ENCODE measurements at places on chromosomes 16 and 17.

GRCh38 chr17:42543190-42544079 lies 7.4 kb downstream of the NAGLU start:
- DNase-seq = no peak

DNA sequence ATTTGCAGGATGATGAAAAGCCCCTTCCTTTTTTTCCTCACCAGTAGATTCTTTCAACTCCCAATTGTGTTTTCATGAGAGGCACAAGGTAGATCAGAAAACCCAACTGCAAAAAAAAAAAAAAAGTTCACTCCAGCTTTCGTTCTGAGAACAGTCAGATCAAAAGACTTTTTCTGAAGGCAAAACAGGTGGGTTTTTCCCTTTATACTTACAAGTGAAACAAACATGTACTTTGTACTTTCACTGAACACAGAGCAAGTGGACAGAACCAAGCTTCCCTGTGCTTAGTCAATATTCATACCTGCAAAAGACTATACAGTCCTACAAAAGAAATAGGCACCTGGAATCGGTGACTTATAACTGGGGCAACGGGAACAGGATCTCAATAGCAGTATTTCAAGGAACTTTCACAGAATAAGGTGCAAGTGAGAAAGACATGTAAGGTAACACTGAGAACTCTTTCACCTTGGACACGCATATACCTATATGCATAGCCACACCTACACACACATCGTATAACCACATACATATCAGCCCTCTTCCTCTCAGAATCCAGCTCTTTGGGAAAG lies 54.1 kb downstream of the TOX3 start:
- no peak for DNase-seq

DNA sequence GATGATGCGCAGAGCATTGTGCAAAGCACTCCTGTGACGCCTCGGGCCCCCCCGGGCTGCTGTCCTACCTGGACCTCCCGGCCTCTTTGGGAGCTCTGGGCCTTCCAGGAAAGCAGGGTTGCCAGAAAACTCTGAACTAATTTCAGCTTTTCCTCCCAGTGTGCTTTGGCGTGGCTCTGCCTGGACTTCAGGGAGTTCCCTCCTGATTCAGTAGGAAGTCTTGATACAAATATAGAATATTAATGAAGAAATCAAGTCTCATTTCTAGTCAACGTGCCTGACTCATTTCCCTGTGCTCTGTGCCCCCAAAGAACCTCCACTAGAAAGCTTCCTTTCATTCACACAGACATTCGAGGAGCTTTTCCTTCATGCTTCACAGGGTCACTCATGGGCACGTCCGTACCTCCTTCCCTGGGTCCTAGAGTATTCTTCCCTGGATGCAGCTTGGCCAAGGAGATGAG lies 84.0 kb upstream of the NOL11 start:
- DNase-seq = no peak

DNA sequence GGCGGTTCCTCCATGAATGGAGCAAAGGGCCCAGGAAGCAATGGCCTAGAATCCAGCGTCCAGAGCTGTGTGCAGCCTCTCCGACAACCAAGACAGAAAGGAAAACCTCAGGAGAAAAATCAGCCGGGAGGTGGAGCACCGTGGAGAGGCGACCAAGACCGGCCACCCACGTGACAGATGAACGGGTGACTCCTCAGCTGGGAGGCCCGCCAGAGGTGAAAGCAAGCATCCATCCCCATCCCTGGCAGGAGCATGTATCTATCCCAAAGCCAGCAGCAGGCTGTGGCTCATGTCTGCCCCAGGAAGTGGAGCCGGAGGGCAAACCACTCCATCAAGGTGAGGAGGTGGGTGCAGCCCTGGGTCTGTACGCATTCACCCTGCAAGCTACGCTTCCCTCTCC lies 52.1 kb downstream of the FOXL1 start:
- DNase-seq = no peak

DNA sequence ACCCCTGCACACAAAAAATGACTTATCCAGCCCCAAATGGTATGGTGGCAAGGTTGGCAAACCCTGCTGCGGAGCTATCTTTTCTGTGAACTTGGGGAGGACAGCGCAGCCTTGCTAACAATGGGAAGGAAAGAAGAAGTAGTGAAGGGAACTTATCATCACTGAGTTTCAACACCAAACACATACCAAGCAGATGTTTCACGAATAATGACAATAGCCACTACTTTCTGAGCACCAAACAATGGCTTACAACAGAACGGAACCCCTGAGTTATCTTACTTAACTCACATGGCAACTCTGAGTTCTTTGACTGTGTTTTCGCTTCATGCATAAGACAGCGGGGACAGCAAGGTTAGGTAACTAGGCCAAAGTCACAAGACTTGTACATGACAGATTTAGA lies 148.9 kb downstream of the XYLT1 start:
- DNase-seq = no peak

DNA sequence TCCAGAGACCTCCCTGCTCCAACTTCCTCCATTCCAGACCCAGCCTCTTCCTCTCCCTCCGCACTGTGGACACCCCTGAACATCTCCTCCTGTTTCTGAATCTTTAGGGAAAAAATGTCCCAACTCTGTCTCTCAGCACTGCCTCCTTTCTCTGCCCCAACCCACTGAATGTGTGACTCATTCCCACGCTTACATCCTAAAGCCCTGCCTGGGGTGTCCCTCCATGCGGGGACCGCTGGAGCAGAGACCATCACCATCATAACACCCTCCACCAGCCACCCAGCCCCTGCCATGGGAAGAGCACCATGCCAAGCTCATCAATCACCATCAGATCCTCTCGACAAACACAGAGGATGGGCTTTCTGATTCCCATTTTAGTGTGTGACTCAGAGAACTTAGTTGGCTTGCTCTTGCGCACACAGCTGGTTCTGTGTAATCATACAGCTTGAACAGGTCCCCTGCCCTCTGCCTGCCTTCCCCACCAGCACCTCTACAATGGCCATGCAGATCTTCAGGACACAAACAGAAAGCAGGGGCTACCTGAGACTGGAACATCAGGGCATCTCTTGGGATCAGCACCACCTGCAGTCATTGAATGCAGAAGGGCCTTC lies 10.7 kb downstream of the RPRML start:
- no peak for DNase-seq

DNA sequence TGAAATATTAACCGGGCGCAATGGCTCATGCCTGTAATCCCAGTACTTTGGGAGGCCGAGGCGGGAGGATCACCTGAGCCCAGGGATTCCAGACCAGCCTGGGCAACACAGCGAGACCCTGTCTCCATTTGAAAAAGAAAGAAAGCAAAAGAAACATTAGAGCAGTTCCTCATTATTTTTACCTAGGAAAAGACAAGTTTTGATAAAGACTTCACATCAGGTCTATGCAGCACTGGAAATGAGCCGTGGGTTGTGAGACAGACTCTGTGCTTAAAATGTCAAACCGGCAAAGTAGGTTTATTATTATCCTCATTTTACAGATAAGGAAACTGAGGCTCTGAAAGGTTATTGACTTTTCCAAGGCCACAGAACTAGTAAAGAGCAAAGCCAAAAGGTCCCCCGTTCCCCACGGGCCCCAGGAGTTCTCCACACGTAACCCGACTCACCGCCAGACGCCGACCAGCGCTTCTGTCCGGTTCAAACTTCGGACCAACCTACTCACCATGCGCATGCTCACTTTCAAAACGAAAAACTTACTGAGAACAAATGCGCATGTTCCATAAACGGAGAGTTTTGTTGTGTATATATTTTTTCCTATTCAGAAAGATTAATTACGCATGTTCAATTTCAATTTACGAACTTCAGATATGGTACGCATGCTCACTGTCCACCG lies 356 bp downstream of the TUBD1 start:
- DNase-seq = no peak

DNA sequence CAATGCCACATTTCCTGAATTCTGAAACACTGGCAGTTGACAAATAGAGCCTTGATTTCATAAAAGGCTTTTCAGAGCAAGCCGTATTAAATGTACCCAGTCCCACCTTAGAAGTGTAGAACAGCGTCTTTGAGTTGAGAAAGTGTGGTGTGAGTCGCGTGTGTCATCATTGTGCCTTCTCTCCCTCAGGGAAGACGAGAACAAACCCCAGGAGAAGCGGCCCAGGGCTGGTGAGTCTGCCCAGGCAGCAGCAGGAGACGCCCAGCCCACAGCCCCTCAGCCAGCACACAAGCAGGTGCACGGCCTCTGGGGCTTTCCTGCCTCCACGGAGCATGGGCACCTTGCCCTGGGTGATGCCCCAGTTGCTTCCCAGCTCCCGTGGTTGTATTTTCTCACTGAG lies 34.0 kb downstream of the CIBAR2 start:
- no peak for DNase-seq

DNA sequence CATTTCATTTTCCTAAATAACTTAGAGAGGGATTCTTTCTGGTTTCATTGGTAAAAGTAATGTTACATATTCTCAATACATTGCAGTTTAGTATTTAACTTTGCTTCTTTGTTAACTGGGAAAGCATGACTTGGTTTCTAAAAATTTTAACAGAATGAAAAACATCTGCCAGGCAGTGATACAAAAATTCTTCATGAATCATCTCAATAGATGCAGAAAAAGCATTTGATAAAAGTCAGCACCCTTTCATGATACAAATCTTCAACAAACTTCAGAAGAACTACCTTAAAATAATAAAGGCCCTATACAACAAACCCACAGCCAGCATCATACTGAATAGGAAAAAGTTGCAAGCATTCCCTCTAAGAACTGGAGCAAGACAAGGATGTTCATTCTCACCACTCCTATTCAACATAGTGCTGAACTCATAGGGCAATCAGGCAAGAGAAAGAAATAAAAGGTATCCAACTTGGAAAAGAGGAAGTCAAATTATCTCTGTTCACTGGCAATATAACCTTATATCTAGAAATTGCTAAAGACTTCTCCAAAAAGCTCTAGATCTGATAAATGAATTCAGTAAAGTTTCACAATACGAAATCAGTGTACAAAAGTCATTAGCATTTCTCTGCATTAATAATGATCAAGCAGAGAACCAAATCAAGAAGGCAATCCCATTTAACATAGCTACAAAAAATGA lies 50.4 kb downstream of the SLFN5 start:
- DNase-seq = peak; percentile 32

GRCh38 chr16:85270374-85270773 lies 158.1 kb upstream of the CIBAR2 start:
- DNase-seq = no peak

- DNase-seq = no peak
These were observed 2.3 kb upstream of the SLC16A11 start for GRCh38 chr17:7046127-7046724.

- peak; percentile 77 for DNase-seq
These were observed 2.5 kb downstream of the ODAD4 start for GRCh38 chr17:41932816-41933389.

- peak; percentile 11 for DNase-seq
These were observed 429 bp downstream of the KIF1C start for GRCh38 chr17:4998027-4998731.

DNA sequence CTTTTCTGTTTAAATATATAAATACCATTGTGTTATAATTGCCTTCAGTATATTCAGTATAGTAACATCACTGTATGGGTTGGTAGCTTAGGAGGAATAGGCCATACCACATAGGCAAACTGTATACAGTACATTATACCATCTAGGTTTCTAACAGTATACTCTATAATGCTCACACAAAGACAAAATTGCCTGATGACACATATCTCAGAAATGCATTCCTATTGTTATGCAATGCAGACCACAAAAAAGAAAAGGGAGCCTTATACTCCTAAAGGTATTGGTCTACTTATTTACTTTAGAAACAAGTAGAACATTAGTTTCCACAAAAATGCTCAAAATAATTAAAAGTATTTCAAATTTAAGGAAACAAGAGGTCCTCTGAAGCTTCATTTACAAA lies 47.9 kb downstream of the SETD6 start:
- no peak for DNase-seq

DNA sequence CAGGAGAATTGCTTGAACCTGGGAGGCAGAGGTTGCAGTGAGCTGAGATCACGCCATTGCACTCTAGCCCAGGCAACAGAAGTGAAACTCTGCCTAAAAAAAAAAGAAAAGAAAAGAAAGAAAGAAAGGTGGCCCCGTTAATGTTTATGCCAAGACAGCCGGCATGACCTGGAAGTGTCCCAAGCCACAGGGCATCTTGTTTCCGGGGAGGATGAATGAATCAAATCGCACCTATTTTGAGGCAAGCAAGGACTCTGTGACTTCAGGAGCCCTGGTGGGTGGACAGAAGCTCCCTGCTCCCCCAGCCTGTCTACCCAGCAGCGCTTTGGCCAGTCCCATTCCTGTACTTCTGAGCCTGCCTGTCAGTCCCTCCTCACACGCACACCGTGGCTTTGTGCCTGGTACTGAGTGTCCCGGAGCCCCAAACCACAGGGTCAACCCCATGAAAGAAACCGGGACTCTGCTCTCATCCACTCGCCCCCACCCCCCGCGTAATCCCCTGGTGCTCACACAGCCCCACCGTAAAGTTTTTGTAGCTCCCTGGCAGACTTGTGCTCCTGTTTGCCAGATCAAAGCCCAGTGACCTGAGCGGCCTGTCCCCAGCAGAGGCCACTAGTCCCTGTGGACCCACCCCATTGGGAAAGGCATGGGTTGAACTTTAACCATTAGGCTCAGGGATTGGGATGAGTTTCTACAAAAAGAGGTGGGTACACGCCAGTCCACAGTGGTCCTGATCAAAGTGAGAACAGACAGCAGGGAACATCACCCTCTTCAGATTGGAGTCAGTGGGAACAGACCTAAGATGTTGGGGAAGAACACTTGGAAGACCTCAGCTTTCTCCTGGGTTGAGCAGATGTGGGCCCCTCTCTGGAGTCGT lies 19.3 kb downstream of the CD2BP2 start:
- DNase-seq = no peak

DNA sequence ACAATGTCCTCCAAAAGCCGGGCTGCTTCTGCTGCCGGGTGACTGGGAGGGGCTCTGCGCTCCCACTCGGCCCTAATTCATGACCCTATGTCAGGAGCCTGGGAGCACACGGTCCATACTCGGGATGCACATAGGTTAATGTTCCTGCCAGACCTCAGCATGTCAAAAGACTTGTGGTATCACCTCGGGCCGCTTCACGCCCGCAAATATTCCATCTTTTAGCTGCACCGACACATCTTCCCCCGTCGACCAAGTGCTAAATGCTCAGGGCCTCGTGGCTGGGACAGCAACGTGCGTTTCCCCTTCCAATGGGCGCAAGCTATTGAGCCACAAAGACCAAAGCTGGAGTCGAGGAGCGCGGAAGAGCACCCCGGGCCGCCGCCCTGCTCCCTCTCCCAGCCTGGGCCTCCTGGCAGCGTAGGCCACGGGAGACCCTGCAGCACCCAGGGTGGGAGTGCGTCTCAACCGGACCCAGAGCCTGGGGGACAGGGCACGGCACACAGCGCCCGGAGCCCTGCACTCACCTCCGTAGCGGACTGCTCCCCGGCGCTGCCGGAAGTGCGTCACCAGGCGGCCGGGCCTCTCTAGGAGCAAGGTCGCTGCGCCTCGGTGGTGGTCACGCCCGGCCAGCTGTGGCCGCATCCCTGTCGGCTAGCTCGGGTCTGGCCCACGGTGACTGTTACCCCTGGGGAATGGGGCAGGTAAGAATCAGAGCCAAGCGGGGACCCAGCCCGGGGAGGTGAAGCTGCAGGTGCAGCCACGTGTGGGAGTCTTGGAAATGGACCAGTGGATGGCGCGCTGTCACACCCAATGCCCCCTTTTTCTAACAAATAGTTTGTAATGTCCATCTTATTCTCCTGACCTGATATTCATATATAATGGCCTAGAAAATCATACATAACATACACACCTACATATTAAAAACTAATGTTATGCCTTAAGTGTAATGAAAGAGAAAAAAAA lies at the start of gene ZNF23:
Gene ZNF23, minus strand, starts transcription at position 562 of the 963 bp plus-strand sequence. CDS start 5,451 bp downstream, outside the sequence.
- peak; percentile 84 for DNase-seq
